ENCODE measurements at places on chromosomes 6 and 20.

DNA sequence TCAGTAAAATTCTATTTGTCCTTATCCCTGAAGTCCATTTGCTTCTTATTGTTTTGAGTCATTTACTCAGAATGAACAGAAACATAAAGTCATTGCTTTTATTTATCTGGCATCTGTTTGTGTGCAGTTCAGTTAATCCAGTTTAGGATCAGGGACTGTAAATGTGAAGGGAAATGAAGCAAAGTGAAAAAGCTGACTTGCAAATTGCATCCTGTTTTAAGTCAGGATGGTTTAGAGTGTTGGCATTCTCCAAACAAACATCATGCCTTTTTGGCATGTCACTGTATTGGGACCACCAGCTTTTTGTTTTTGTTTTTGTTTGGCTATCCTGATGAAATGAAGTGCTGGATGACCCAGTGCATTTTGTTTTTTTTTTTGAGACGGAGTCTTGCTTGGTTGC is 100.2 kb upstream of the CLDN20 start:
- no peak for DNase-seq

GRCh38 chr6:114008331-114008730 is 37.4 kb upstream of the HDAC2 start:
- no peak for DNase-seq

GRCh38 chr20:34449674-34450592 is 66.3 kb upstream of the DYNLRB1 start:
- DNase-seq, result no peak

DNA sequence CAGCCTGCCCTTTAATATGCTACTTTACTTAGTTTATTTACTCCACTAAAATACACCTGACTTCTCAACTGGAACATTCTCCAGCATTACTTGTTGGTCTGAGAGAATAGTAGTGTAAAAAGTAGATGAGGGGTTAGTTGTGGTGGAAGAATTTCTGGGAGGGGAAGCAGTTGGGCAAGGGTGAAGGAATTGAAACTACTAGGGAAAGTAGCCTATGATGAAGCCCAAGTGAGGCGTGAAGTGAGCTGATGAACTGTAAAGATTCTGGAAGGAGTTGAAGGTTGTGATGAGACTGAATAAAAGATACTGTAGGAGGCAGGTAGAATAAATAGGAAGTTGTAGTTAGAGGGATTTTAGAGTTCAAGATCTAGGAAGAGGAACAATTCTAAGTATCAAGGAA is 72.5 kb downstream of the ITCH start:
- no peak for DNase-seq

- DNase-seq, result no peak
Observed at GRCh38 chr20:37220731-37221130, 40.9 kb downstream of the GHRH start.

- DNase-seq, result no peak
Observed at GRCh38 chr6:1043458-1043836, 268.5 kb upstream of the FOXQ1 start.

- no peak for DNase-seq
Observed at GRCh38 chr20:46051556-46052308, 22.7 kb downstream of the SLC12A5 start.

- DNase-seq, result no peak
Observed at GRCh38 chr6:1181939-1182605, 129.8 kb upstream of the FOXQ1 start.

DNA sequence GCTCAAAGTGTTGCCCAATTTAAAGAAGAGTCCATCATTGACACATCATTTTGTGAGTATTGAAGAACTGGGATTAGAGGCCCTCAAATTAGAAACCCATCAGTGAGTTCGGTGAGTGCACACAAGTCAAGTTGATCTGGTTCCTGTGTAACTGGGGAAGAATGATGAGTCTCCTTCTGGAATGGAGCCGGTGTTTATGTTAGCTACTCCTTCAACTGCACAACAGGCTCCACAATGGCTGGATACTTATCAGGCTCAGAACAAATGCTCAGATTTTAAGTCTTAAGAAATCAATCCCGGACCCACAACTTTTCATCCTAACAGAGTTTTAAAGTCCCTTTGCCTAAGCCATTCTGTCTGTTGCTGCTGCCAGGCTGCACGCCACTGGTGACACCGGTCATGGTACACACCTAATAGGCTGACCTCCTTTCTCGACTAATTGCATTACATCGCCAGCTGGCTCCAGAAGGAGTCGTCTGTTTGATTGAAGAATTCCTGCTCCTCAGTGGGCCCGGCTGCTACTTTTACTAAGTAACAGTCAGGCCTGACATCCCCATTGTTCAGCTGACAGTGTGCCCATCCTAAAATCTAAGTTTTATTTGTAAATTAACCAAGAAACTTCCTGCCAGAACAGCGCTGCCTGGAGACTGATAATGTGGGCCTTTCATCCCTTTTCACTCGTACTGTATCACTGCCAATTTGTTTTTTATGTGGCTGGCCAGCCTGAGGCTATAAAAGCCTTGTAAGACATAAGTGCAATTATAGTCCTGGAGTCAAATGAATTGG is 130.4 kb downstream of the INSM1 start:
- no peak for DNase-seq

DNA sequence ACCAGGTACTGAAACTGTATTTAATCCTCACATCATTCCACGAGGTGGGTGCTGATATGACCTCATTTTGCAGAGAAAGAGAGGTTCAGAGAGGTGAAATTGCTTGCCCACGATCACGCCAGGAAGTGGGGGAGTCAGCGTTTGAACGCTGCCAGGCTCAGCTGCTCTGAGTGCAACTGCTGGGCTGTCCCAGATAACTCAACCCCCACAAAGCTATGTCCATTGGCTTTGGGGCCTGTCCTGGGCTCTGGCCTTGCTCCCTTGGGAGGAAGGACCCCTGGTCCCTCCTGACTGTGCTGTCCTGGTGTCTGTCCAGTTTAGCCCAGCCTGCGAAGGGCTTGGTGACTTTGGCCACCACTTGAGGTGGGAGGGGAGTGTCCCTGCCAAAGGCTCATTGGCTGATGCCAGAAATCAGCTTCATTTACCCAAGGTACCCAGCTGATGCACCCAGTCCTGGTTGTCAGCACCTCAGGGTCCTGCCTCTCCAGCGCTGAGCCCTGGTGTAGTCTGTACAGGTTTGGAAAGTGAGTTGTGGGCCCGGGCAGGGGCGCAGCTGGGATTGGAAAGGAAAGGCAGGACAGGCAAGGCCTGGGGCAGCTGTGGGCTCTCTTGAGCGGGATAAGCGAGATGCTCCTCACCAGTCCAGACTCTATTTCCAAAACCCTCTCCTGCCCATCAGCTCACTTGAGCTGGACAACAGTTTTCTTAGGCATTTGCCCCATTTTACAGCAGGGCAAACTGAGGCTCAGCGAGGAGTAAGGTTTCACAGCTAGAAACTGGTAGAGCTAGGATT is 38.5 kb downstream of the SUN5 start:
- DNase-seq, result no peak

- no peak for DNase-seq
Observed at GRCh38 chr6:160788806-160789205, 86.8 kb downstream of the PLG start.

DNA sequence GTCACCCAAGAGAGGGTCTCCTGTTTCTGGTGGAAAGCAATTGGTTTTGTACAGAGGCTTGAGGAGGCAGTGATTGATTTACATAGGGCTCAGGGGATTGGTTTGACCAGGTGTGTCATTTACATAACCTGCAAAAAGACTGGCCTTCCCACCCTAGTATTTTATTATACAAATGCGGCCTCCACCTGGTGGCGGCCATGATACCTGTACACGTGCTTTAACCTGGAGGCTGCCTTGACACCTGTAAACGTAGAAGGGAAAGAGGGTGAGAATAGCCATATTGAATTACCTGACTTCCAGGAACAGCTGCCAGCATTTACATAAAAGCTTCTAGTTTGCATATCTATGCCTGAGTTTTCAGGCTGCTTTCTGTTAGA is 48.7 kb downstream of the HLA-DPB1 start:
- no peak for DNase-seq

DNA sequence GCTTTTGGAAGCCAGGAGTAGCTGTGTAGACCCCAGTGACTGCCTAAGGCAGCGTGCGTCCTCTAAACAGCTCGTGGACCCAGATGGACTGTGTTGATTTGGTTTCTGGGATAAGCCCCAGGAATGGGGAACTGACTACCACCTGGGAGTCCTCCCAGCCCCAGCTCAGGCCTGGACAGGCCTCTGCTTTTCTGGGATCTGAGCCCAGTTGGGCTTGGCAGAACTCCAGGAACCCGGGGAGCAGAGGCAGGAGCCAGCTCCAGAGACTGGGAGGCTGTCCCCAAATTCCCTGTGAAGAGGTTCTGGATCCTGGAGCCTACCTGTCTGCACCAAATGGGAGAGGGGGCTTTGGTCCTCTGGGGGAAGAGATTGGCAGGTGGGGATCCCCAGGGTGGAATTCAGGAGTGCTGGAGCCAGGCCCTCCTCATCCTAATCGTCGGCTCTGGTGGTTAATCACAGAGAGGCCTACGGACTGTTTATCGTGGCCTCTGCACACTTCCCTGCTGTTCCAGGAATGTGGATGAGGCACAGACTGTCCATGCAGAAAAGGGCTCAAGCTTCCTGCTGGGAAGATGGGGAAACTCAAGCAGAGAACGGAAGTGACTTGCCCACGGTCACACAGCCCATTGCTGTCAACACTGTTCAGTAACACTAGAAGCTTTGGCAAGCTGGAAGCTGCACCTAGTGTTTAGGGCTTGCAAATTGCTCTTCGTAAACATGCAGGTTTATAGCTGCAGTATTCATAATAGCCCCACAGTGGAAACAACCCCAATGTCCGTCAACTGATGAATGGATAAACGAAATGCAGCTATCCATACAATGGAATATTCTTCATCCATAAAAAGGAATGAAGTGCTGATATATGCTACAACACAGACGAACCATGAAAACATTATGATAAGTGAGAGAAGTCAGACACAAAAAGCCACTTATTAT is 100.6 kb downstream of the KCNB1 start:
- no peak for DNase-seq

DNA sequence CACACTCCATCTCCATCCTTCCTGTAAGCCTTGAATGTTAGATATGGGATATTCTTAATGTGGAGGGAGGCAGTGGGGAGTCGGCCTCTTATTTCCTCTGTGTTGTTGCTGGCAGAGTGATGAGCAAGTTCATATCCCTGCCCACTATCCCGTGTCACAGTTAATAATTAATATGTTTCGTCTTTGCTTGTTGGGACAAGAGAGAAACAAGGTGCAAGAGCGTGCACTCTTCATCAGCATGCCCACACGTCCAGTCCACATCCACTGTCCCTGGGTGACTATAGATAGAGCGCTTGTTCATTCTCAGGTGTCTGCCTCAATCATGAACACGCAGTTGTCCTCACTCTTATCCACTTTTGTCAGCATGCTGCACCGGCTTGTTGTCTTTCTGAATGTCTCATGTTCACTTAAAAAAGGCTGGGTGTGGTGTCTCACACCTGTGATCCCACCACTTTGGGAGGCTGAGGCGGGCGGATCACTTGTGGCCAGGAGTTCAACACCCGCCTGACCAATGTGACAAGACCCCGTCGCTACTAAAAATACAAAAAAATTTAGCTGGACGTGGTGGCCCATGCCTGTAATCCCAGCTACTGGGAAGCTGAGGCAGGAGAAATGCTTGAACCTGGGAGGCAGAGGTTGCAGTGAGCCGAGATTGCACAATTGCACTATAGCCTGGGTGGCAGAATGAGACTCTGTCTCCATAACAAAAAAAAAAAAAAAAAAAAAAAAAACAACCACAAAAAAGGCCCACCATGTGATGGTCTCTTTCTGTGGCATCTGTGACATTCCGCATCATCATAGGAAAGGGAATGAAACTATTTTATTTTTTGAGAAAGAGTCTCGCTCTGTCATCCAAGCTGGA is 34.2 kb downstream of the PPP1R3G start:
- no peak for DNase-seq

GRCh38 chr6:113476937-113477839 is 380.0 kb upstream of the MARCKS start:
- no peak for DNase-seq

- DNase-seq, result no peak
Observed at GRCh38 chr20:62089393-62089792, 23.7 kb upstream of the TAF4 start.

- no peak for DNase-seq
Observed at GRCh38 chr6:165722022-165722421, 59.0 kb upstream of the PDE10A start.

Measured in retinal pigment epithelial cell (primary cell).